Frontal cortex (tissue), 4 donors: ENCODE measurements at places on chromosomes 13 and 19.

DNA sequence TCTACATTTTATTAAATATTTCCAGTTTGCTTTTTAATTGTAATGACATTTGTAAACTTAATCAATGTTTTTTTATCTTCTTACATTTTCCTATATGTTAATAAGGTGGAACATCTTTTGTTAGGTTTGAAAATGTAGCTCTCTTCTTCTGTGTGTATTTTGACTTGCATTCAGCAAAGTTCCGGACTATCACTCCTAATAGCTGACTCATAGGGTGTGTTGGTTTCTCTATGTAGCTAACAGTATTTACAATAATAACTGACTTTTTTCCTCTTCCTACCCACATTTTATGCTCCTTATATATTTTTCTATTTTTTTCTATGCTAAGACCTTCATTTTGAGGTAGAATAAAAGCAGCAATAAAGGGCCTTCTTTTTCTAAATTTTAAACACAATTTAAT, 28.1 kb downstream of the MYO16 start:
- no peak for DNase-seq

DNA sequence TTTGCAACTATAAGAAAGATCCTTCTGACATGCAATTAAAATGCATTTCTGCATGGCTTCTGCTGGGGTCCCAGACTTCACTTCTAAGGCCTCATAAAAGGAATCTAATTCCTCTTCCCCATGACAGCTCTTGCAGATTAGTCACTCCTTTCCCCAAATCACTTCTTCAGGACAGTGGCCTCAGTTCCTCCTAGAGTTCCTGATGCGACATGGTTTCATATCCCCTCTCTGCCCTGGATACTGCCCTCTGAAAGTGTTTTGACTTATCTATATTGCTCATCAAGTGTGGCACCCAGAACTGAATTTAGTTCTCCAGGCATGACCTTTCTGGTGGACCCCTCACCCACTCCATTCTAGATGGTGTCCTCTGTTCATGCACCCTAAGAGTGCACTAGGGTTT, 238.1 kb downstream of the FOXO1 start:
- no peak for DNase-seq

DNA sequence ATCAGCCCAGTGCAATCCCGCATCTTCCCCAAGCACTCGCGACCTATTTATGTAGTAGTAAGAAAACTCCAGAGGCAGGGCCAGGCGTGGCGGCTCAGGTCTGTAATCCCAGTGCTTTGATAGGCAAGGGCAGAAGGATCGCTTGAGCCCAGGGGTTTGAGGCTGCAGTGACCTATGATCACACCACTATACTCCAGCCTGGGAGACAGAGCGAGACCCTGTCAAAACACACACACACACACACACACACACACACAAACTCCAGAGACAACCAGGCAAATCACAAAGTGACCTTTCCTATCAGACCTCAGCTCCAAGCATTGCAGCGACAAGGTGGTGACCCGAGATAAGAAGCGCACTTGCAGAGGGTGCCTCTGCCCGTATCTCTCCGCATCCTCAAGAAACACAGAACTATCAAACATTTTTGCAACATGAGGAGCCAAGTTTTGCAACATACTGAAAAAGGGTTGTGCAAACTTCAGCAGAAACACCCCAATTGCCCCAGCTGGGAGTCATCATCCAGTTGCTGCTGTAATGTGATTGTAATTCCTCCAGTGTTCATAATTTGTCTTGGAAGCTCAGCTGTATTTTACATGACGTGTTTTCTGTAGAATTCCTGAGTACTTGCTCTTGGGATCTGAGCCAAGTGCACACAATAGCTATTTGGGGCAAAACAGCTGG, 8.7 kb upstream of the KLF2 start:
- no peak for DNase-seq

- no peak for DNase-seq
Observed at GRCh38 chr13:58587183-58587582, 955.6 kb downstream of the PCDH17 start.

GRCh38 chr13:109870696-109871370, 84.5 kb upstream of the IRS2 start:
- DNase-seq: no peak

DNA sequence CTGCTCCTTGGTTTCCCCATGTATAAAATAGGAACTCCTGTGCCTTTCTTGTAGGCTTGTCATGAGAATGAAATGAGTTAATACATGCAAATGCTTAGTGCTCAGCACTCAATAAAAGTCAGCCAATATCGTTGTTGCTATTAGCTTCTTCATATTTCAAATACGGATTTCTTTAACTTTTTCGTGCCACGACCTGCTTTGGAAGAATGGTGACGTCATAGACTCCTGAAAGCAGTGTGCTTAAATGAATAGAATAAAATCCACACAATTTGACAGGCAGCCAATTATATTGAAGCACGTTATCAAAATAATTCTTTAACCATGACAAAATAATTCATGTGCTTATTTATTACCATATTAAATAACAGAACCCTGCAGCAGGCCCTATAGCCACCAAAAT, 26.6 kb upstream of the CDC16 start:
- no peak for DNase-seq

DNA sequence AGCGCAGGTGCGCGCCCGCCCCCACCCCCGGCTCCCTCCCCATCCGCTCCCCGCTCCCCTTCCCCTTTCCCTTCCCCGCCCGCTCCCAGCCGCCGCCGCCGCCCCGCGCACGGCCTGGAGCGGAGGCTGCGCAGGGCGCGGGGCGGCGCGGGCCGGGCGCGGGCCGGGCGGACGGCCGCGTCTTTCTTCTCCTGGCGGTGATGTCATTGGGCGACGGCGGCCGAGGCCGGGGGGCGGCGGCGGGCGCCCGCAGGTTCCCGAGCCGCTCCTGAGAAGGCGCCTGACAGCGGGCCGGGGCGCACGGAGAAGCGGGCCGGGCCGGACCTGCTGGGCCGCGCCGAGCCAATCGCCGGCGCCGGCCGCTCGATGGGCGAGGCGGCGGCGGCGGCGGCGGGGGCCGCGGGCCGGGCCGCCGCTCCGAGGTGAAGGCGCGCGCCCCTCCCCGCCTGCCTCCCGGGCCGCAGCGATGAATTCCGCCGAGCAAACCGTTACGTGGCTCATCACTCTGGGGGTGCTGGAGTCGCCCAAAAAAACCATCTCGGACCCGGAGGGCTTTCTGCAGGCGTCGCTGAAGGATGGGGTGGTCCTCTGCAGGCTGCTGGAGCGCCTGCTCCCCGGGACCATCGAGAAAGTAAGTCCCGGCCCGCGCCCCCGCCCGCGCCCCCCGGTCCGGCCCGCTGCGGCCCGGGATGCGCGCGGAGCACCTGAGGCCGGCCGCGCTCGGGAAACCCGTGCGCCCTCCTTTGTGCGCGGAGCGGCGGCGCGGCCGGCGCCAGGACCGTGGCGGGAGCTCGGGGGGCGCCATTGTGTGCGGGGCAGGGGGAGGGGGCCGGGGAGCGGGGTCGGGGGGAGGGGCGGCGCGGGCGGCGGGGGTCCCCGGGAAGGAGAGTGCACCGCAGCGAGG, at the start of gene ARHGEF7:
Gene ARHGEF7, plus strand, starts transcription at position 250 of the 904 bp plus-strand sequence. Its CDS starts 217 bp downstream, at position 467.
- DNase-seq: peak; percentile 65

DNA sequence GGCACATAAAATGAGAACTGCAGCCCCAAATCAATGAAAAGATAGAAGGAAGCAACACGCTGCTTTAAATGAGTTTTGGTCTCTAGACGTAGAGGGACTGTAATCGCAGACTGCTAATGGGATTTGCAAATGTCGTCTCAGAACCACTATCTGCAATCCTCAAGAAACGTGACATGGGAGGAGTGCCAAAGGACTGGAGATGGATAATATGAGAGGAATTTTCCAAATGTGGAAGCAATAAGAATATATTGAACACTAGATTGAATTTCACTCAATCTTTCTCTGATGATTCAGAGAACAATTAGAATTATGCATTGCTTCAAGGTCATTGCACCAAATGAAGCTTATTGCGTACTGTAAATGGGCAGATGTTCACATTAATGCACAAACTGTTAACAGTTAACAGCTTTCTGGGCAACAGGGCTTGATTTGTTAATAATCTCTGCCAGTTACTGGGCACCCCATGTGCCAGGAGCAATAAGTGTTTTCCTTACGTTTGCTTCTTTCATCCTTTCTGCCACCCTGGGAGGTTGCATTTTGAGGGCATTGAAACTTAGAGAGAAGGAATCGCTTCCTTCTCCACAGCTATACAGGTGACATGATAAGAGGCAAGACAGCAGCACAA, 62.8 kb upstream of the WASF3 start:
- no peak for DNase-seq

GRCh38 chr13:33279414-33280278, 5.9 kb downstream of the STARD13 start:
- no peak for DNase-seq

DNA sequence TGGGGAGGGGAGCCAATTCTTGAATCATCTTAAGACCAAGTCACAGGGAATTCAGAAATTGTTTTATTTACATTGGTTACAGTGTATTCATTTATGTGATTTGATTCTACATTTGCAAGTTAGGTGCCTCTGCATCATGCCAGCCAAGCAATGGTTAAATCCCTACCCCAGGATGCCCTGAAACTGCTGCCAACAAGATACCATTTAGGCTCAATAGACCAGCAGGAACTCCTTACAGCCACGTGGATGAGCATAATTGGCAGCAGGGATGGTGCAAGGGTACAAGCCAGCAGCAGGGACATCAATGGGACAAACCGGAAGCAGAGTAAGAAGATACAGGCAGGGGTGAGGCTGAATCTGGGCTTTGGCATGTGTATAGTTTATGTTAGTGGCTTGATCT, 72.4 kb upstream of the NBEA start:
- DNase-seq: no peak

- DNase-seq: no peak
Observed at GRCh38 chr19:21749090-21749489, 18.3 kb downstream of the ZNF100 start.

GRCh38 chr13:44088991-44089413, 209.3 kb downstream of the LACC1 start:
- no peak for DNase-seq

GRCh38 chr13:26593661-26594060, 36.2 kb downstream of the WASF3 start:
- DNase-seq: no peak

GRCh38 chr19:38441657-38442348, 8.3 kb downstream of the RYR1 start:
- DNase-seq: no peak
